ELR (cell line): ENCODE measurements at places on chromosomes 2 and 18.

GRCh38 chr2:54945391-54946219, 104.6 kb downstream of the RTN4 start:
- DNase-seq, result peak; percentile 69

GRCh38 chr2:174916270-174916930, 88.8 kb downstream of the CHN1 start:
- DNase-seq, result no peak

DNA sequence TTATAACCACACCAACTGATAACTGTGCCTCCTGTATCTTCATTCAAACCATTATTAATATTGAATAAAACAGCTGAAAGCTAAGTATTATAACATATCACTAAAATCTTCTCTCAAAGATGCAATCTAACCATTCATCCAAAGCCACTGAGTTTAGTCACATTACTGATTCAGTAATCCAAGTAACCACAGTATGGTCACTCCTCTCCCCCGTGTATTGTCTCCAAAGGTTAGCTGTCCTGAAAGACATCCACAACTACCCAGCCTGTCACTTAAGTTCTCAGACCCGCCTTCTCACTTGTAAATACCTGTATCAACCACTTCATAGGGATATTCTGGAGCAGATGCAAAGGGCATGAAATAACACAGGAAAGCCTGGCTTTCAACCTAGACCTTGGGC, 213.4 kb upstream of the BOD1L2 start:
- no peak for DNase-seq

DNA sequence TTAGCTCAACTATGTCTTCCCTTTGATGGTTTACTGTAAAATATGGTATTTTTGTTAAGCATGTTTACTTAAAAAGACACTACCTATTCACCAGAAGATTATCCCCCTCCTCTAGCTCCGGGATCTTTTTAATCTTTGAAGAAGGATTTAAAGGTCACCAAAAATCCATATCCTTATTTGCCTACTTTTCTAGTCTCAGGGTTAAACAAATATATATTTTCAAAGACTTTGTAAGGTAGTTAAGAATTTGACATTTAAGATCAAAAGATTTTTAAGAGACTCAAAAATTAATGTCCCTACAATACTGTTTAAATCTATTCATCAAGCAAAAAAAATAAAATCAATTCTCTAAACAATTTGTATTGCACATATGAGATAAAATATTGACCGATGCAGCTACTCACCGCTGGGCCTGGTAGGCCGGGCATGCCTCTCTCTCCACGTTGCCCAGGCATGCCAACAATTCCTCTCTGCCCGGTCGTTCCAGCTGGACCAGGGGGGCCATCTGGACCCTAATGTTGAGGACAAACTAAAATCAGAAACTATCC, 76.1 kb downstream of the COL3A1 start:
- no peak for DNase-seq

GRCh38 chr18:72819050-72819449, 48.7 kb downstream of the NETO1 start:
- no peak for DNase-seq

DNA sequence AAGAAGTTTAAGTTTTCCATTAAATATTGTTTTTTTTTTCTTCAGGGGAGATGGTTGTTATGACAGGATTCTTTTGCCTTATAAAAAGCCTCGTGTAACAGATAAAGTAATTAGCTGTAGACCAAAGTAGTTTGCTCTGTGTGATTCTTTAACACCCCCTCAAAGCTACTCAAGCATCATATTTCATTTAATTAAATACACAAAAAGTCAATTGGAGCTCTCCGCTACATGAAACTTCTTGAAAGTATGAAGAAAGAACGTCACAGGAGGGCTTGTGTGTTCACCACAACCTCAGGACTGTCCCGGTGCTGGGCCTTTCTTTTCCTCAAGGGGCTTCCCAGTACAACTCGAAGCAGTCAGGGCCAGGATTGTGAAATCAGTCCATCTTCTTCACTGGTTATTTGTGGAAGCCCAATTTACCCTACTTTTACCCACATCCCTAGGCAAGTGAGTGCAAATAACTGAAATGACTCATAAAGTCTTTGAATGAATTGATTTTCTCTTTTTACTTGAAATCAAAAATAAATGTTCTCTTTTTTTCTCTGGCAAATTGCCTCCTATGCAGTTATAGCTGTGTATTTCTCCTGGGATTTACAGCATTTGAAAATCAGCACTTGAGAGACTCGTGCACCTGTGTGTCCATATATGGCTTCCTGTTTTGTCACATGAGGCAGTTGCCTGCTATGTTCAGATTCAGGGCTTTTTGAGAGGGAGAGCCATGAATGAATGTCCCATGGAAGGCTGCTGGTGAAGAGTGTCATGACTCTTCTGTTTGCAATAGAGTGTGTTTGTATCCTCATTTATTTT, 48.6 kb downstream of the LINC00305 start:
- no peak for DNase-seq

- DNase-seq, result no peak
These were observed 15.9 kb downstream of the EFEMP1 start for GRCh38 chr2:55907686-55908085.

GRCh38 chr2:188345020-188345419, 53.3 kb downstream of the GULP1 start:
- DNase-seq, result no peak

DNA sequence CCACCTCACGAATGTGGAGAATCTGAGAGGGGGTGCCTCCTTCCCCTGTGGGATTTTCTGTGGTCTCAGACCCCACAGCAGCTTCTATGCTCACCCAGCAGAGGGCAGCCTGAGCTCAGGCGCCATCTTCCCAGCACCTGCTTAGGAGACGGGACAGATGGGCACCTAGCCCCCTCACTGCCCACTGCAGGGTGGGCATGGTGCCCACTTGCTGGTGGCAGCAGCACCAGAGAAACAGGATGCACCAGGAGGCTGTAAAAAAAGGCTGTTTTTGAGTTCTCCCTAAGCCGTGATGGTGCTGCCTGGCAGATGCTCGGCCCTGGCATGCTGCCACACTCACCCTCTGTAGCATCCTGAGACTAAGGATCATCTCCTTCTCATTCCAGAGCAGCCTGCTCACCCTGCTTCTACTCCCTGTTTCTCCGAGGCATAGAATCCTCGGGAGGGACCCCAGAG, 19.1 kb upstream of the SLC20A1 start:
- DNase-seq, result peak; percentile 85

DNA sequence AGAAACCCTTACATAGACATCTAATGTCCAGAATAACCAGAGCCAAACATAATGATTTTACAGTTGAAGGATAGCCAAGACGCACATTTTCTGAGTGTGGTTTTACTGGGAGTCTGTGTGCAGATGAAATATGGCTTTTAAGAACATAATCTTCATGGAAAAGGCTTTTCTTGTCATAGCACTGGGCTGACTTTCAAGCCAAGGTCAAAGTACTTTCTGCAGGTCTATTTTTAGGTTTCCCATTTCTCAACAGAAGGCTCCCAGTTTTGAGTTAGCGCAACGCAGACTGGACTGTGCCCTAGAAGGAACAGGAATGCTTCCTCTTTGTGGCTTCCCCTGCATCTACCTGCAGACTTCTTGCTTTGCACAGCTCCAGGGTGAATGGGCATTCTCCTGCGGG, 92.3 kb upstream of the UPP2 start:
- DNase-seq, result no peak

GRCh38 chr2:204046145-204046544, 109.6 kb downstream of the ICOS start:
- no peak for DNase-seq

DNA sequence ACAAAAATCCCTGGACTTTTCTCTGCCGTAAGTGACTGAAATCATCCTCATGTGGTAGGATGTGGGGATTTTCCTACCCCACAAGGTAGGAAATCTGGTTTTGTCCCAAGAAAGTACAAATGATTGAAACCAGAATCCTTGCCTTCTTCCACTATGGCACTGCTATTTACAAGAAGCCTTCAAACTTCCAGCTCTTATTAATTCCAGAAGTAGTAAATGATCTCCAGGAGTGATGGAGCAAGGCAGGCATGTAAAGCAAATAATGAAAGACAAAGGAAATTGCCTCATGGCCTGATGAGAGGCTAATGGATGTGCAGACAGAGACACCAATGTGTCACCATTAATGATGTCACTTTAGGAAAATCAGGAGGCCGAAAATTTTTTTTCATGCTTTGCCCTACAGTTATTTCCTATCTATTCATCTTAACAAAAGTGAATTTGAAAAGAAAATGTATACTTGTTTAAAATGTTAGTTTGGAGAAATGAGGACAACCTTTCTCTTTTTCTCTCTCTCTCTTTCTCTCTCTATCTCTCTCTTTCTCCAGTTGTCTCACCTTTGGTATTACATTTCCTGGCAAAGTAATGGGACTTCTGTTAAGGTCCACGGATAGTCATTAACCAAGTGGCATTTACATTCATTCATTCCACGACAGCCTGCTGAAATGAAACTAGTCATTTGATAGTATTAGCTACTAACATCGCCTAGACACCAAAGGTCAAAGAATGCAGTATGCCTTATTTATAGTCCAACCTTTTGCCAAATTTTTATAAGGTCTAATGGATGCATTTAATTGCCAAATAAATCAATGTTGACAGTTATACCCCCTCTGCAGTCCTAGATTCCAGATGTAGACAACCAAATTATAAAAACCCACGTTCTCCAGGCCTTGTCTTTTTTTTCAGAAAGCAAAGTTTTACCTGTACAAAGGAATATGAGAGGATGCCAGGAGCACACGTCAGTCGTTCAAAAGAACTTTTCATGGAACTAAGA, 5.0 kb upstream of the EVA1A start:
- peak; percentile 35 for DNase-seq

DNA sequence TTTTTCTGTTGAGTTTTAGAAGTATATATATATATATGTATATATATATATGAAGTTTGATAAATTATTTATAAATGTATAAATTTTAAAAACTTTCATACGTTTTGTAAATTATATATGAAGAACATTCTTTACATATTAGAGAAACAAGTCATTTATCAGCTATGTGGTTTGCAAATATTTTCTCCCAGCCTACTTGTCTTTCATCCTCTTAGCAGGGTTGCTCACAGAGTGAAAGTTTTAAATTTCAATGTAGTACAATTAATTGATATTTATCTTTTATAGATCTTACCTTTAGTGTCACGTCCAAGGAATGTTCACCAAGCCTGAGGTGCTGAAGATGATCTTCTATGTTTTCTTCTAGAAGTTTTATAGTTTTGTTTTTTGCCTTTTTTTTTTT, 78.3 kb upstream of the HS6ST1 start:
- DNase-seq, result no peak

DNA sequence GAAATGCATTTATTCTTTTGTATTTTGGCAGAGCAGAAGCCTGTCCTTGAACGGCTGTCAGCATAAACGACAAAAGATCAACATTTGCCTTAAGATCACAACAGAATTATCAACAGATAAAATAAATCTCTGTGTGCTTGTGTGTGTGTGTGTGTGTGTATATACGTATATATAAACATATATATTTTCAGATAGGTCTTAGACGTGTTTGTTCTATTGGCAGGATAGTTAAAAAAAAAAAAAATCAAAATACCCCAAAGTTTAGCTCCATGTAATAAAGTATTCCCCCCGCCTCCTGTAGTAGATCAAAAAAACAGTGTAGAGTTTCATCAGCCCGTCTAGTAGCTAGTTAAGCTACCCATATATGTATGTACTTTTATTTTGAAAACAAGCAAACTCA, 107.9 kb downstream of the CHN1 start:
- no peak for DNase-seq

- no peak for DNase-seq
These were observed 951 bp downstream of the EN1 start for GRCh38 chr2:118846442-118846952.

DNA sequence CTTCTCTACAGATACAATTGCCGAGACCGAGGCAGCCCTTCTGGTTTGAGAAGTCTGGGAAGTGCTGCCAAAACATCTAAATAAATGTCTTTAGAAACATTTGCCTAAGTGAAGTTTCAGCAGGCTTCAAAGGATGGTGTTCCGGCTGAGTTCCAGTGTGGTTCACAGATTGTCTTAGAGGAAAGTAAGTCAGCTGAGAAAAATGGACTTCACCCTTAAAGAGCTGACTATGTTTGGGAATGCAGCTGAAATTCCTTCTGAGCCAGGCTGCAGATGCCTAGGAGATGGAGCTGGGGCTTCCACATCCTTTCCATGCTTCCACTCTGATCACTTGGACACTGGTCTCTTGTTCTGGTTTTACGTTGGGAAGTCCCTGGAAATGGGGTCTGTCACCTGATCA, 83.6 kb downstream of the FHOD3 start:
- DNase-seq, result no peak

DNA sequence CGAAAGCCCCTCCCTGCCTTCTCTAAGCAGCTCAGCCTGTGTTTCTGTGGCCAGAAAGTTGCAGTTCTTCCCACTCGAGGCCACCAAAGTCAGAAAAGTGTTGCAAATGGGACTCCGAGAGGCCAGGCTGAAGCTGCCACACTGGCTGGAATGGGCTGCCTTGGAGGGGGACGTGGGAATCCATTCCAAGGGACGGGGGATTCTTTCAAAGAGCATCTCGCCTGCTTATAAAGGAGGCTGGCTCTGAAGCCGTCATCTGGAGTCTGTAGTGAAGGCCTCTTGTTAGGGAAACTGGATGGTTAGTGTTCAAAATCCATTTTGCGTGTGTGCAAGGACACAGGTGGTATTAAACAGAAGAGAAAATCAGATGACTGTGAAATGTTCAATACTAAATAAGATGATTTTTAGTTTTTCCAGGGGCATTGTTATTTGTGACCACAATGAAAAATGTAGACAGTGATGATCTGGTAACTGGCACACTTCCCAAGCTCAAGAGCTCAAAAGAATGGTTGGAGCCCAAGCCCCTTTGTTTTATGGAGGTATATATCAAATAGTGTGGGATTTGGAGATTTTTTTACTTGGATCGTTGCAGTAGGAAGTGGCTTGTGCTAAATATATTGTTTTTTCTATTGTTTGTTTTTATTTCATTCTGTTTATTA, 782 bp downstream of the FAM228B start:
- peak; percentile 44 for DNase-seq

GRCh38 chr2:149184991-149185390, 145.4 kb upstream of the LYPD6 start:
- no peak for DNase-seq

DNA sequence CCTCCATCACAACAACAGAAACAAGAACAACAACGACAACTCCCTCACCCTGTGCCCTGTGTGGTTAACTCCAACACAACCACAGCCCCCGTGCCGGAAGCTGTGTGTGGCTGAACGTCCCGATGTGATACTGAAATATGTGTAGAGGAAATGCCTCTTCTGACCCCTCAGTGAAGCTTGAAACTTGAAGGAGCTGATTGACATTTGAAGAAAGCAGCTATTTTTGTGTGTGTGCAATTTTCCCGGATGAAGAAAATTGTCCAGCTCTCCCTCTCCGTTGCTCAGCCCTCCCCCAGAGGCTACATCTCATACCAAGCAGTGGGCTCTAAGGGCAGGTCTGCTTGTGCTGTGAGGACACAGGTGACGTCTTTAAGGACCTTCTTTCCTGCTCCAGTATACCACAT, 173.8 kb downstream of the ICOS start:
- DNase-seq, result no peak
